Dermis microvascular lymphatic vessel endothelial cell (primary cell): ENCODE measurements at places on chromosomes 3 and 15. TPM values are rescaled to one million over a fixed set of nuclear protein-coding genes. Genes with fewer than 3 reads are reported as not detected.
A peak's percentile ranks its signal among the peaks of the same experiment; 100 is the strongest.

Gene SCN11A
- under 0.01 and 0.13 TPM in 2 replicates for total RNA-seq

DNA sequence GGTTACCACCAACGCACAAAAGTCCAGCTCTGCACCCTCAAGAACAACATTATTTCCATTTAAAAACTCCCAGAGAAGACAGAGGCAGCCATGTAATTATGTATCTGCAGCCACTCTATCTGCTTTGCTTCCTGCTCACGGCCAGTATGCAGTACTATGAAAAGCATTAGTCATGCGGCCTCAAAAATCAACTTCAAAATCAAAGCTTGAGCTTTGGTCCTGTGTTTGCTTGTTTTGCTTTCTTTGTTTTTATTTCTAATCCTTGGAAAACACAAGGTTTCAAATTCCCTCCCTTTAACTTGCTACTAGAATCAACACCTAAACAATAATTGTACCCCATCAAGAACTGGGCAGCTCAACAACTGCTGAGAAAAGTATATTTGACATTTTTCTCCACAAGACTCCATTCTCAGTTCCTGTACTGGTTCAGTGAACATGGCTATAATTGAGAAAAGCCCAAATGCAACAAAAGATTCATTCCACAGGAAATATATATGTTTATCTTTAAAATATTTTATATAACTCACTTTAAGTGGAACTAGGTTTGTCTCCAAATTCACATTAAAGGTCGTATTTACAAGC is 37.6 kb downstream of the GBE1 start:
- no peak for DNase-seq

DNA sequence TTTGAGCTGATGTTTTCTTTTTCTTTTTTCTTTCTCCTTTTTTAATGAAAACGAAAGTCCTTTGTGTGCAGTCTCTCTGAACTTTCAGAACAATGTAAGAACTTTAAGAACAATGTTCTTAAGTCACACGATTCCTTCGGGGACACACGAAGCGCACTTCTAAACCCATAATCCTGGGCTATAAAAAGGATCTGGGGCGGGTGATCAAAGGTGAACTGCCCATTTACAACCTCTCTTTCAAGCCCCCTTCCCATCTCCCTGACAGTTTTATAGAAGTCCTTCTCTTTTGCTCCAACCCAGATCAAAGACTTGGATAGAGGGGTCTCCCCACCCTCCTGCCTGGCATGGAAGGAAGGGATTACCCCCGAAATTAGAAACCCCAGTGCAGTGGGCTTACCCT is 126.8 kb downstream of the BDH1 start:
- DNase-seq, result no peak

Gene BMF
- total RNA-seq, result 4.1 and 7.0 TPM in 2 replicates

GRCh38 chr3:58585994-58586393 is 8.8 kb upstream of the FAM107A start:
- DNase-seq, result no peak

Gene CSTA
- not detected in 2 replicates for total RNA-seq

DNA sequence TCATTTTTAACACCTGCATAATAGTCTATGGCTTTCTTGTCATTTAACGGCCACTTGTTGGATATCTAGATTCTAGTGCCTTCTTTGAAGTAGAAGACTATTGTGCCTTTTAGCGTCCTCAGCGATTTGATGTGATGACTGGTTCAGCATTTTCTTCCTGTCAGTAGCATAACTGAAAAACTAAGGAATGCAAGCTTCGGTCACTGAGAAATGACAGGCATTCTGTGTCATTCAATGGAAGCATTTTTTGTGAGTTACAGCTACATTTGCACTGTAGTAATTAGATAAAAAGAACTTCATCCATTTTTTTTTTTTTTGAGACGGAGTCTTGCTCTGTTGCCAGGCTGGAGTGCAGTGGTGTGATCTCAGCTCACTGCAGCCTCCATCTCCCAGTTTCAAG is 10.3 kb downstream of the NEK11 start:
- no peak for DNase-seq

Gene CHRNA5
- 2.0 and 2.1 TPM in 2 replicates for total RNA-seq

- no peak for DNase-seq
These were observed 82.2 kb downstream of the CPN2 start for GRCh38 chr3:194268654-194269512.

Gene CAMKV
- not detected in 2 replicates for total RNA-seq

GRCh38 chr3:194537732-194538247 is 51.0 kb upstream of the ATP13A3 start:
- DNase-seq, result peak; percentile 38

Gene ATP13A5
- not detected in 2 replicates for total RNA-seq

Gene SLC35G2
- total RNA-seq, result 17.3 and 25.2 TPM in 2 replicates

DNA sequence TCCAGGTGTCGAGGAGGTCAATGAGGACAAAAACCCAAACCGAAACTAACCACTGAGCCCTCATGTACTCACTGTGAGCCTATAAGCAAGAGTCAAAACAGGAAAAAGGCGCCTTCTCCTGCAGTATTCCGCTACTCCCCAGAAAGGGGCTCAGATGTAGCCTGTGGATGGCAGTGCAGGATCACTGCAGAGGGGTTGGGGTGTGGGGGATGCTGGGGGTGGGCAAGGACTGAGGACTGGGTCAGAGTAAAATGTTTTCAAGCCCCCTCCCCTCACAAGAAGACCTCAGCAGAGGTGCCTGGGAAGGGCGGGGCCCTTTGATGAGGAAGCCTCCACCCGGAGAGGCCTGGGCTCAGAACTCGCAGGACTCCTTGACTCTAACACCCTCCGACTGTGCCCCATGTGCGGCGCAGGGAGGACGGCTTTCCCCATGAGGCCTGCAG is 170.1 kb downstream of the OSBPL10 start:
- no peak for DNase-seq

DNA sequence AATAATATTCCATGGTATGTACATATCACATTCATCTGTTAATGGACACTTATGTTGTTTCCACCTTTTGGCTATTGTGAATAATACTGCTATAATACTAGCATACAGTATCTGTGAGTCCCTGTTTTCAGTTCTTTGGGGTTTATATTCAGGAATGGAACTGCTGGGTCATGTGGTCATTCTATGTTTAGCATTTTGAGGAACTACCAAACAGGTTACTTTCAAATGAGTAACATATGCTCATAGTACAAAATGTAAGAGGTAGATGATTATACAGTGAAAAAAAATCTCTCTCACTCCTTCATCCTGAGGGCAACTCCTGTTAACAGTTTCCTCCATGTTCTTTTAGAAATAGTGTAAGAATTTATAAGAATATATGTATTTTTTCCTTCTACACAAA is 162.2 kb downstream of the PLD1 start:
- no peak for DNase-seq

Gene VEPH1
- total RNA-seq, result 5.3 and 9.5 TPM in 2 replicates

Gene CSPG5
- 0.26 and 0.38 TPM in 2 replicates for total RNA-seq

- DNase-seq, result no peak
These were observed 82.5 kb downstream of the NEK11 start for GRCh38 chr3:131109156-131109555.

- no peak for DNase-seq
These were observed 29.4 kb downstream of the EEFSEC start for GRCh38 chr3:128182656-128183055.

Gene EOMES
- not detected in 2 replicates for total RNA-seq

Gene CCR2
- not detected in 2 replicates for total RNA-seq

GRCh38 chr3:104385421-104385820 is 981.3 kb upstream of the ALCAM start:
- DNase-seq, result no peak

Gene PPARG
- 56.0 and 58.8 TPM in 2 replicates for total RNA-seq

DNA sequence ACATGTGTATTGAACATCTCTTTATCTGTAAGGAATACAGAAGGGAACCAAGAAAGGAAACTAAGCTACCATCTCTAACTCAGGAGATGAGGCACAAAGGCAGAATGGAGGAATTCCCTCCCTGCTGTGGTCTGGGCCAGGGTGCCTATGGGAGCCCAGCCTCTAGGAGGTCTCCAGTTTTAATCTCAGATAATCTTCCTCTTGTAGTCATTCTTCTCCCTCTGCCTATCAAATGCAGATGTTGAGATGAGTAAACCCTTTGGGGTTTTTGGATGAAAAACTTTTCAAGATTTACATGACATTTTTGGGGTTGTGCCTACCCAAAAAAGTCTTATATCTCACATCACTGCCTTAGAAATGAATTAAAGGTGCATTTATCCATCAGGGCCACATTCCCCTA is 23.3 kb downstream of the SCG5 start:
- no peak for DNase-seq

DNA sequence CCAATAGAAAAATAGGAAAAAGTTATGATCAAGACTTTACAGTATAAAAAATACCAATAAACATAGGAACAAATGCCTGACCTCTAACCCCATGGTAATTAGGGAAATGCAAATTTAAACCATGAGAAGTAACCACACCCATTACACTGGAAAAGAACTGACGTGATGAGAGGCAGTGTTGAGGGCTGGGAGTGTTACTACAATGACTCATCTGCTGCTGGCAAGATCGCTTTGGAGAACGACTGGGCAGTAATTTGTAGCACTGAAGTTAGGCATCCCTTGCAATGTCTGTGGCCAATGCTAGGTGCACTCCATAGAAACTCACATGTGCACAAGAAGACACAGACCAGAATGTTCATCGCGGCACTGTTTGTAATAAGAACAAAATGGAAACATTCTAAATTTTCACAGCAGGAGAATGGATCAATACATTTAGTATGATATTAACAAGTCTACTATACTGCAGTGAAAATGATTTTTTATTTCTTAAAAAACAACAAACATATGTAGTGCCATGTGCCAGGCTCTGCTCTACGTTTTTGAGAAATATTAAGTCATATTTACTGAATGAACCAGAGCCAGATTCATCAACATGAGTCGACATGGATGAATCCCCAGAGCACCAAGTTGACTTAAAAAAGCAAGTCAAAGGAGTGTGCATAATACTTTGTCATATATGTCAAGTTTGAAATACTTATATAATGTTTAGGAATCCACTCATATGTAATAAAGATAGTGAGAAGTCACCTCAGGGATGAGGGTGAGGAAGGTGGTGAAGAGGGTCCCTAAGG is 37.6 kb upstream of the EPHB3 start:
- peak; percentile 59 for DNase-seq

- no peak for DNase-seq
These were observed 32.9 kb downstream of the ZBTB11 start for GRCh38 chr3:101643861-101644613.

Gene GRAMD1C
- 16.6 and 20.9 TPM in 2 replicates for total RNA-seq

- DNase-seq, result no peak
These were observed 18.3 kb upstream of the CD200 start for GRCh38 chr3:112314649-112315048.

Gene CCDC66
- 5.9 and 7.8 TPM in 2 replicates for total RNA-seq

DNA sequence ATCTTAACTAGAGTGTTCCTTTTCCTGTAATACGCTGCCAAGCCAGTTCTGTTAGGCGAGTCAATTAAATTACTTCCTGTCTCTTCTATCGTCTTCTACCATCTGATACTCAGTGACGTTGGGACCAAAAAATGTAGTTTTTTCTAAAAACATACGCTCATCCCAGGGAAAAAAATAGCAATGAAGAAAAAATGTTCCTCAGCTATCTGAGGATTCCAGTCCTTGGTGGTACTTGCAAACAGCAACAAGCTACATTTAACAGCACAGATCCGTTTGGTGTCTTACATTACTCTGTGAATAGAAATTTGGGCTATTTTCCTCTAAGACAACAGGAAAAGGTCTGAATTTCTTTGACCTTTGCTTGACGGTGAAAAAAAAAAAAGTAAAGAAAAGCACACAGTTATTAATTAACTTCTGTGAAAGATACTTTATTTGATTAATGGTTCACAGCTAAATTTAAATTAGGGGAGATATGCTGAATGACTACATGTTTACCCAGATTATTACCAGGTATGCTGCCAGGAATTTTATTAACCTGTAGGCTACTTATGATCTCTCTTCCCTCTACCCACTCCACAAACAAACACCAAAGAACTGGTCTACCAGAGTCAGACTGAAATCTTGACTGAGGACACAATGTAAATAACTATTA is 254.4 kb upstream of the ZPLD1 start:
- DNase-seq, result peak; percentile 65

Gene RHOV
- total RNA-seq, result under 0.01 TPM in 1 of 2 replicates, not detected in the other

- DNase-seq, result no peak
These were observed 5.6 kb downstream of the EIF3J start for GRCh38 chr15:44542596-44542995.

Gene ANKRD63
- total RNA-seq, result not detected in 2 replicates
